Stimulated activated CD8-positive, alpha-beta memory T cell treated with anti-CD3 and anti-CD28 coated beads, Interleukin-7, amount 100 ng/mL, for 1 hour (primary cell): ENCODE measurements at places on chromosomes 1 and 21.

GRCh38 chr21:37751268-37751975 is 164.8 kb downstream of the KCNJ6 start:
- no peak for DNase-seq

GRCh38 chr1:228013935-228014930 is 7.4 kb downstream of the WNT3A start:
- DNase-seq: no peak

DNA sequence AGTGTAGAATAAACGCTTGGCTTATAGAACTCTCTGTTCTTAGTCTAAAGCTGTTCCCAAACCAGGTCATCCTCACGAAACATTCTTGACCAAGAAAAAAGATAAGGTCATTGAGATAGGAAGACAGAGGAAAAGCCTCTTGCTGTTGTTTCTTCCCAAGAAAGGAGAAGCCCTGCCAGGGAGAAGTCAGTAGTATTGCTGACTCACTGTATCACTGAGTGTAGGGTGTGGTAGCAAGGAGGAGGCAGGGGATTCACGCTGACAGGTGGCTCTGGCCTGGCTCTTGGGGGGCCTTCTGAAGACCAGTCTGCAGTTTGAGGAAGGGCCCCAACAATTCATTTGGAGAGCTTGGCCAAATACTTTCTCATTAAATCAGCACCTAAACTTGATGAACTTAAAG is 97.8 kb downstream of the CD247 start:
- no peak for DNase-seq

GRCh38 chr1:243798726-243799125 is 51.3 kb downstream of the AKT3 start:
- no peak for DNase-seq

- DNase-seq: no peak
Observed at GRCh38 chr1:58812468-58812867, 28.6 kb upstream of the JUN start.

- no peak for DNase-seq
Observed at GRCh38 chr1:57089855-57090254, 124.0 kb upstream of the C8B start.

- DNase-seq: no peak
Observed at GRCh38 chr1:10799726-10800125, 3.3 kb upstream of the CASZ1 start.

- DNase-seq: no peak
Observed at GRCh38 chr21:29300807-29301138, 2.1 kb downstream of the BACH1 start.

GRCh38 chr1:8378178-8378577 is 60.3 kb downstream of the SLC45A1 start:
- no peak for DNase-seq

DNA sequence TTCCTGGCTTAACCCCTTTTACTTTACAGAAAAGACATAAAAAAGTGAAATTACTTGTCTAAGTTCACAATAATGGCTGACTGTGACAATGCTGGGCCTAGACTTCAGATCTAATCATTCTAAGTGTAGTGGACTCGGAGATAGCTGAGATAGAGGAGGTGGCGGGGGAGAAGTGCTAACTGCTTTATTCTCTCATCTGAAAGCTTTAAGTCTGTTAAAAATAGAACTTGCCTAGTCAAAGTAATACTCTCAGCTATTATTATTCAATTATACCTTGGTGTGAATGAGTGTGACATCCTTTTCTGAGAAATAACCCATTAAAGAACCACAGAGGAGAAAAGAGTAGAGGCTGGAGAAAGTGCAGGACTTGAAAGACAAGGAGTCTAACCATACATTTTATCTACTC is 96.1 kb upstream of the OLIG2 start:
- DNase-seq: no peak

GRCh38 chr1:7987528-7987927 is 26.0 kb downstream of the PARK7 start:
- no peak for DNase-seq

DNA sequence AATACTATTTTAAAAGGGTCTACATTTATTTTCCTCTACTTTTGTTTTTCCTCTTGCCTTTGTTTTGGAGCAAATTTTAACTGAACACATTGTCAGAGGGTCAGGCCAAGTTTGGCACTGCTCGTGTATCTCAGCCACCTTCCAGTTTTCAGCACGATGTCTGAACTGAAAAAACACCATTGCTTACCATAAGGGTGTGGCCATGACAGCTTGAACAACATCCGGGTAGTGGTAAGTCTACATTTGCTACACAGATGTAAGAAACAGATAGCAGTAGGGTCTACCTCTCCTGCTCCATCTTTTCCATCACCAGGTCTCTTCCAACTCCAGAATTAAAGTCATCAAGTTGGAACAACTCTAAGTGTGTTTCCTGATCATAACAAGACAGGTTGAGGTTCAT is 4.2 kb downstream of the HIVEP3 start:
- no peak for DNase-seq

DNA sequence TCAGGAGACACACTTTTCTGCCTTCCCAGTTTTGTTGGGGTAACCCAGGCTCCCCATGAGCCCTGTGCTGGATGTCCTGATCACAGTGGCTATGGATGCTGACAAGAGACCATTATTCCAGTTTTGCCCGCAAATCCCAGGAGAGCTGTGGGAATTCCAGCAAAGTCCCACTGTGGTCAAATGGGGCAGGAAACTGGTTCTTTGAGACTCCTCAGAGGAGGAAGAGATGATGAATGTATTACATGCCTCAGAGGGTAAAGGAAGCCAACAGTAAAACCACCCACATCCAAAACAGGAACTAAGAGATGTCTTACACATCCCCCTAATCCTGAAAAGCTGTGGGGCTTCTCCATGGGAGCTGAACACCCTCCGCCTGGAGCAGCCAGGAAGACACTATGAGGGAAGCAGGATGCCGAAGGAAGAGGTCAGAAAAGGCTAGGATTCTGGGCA is 12.8 kb upstream of the MPZL1 start:
- no peak for DNase-seq

GRCh38 chr1:109610609-109611307 is 8.7 kb downstream of the GNAT2 start:
- no peak for DNase-seq

GRCh38 chr1:205447457-205448341 is 8.1 kb downstream of the BLACAT1 start:
- DNase-seq: no peak

- no peak for DNase-seq
Observed at GRCh38 chr1:100188617-100189016, 10.6 kb upstream of the LRRC39 start.

DNA sequence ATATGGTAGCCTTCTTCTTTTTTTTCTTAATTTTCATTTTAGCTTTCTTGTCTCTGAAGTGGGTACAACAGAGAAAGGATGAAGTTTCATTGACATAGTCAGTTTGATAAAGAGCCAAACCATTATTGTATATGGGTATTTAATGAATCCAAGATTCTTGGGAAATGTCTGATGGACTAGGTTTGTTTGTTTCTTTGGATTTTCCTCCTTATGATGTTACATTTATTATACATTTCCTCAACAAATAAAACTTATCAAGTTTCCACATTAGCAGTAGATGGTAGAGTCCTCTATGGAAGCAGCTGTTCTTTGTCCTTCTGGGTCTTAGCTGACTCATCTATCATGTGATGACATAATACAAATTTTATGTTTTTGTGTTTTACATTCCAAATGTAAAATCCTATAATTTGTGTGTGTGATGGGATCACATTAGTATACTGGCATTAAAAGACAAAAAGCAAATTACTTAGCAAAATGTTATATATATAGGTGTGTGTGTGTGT is 6.0 kb downstream of the COL24A1 start:
- no peak for DNase-seq

DNA sequence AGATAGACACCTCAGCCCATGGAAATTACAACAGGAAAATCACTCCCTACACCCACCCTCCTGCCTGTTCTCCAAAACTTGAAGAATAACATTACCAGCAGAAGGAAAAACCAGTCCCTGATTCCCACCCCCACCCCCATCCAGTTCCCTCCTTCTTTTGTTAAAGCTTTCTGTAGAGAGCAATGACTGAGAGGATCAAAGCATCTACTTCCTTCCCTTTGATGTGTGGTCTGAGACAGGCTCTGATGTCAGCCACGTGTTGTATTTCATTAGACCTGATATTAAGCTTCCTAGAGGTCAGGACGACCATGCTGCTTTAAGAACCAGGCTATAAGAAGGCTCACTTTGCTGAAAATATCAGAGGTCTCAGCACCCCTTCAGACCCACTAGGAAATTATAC is 73.9 kb upstream of the HAO2 start:
- DNase-seq: no peak

- DNase-seq: no peak
Observed at GRCh38 chr1:94672934-94673333, 131.4 kb upstream of the F3 start.

- no peak for DNase-seq
Observed at GRCh38 chr1:26597629-26598039, 68.1 kb downstream of the RPS6KA1 start.

- no peak for DNase-seq
Observed at GRCh38 chr1:244953901-244954300, 89.6 kb upstream of the HNRNPU start.

DNA sequence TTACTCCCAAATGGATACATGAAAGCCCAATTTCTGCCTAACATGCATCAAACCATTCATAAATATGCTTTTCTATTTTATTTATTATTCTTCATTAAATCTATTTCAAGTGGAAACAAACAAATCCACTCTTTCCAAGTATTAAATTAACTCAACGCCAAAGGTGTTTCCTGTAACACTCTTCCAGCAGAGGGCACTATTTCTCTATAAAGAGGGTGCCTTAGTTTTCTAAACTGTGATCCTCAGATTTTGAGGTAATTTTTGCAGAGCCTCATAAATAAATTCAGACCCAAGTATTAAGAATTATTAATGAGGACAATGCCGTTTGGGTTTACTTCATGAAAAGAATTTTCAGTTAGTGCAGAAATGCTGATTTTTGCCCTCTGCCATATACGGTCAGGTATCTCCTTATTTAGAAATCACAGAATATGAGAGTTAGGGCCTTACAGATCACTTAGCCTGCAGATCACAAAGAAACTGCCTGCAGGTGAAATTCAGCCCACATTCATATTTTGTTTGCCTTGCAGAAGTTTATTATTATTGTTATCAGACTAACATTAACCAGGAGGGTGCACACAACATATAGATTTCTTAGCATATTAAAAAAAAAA is 40.1 kb upstream of the MYSM1 start:
- no peak for DNase-seq

- no peak for DNase-seq
Observed at GRCh38 chr1:38077523-38078147, 31.0 kb upstream of the POU3F1 start.

- peak; percentile 59 for DNase-seq
Observed at GRCh38 chr1:150922519-150922975, 3.6 kb upstream of the SETDB1 start.

GRCh38 chr1:170192546-170192945 is 46.8 kb downstream of the NTMT2 start:
- no peak for DNase-seq
